H9 (cell line): ENCODE measurements at places on chromosomes 12 and 14.

GRCh38 chr14:91272341-91273272 is 28.1 kb upstream of the GPR68 start:
- DNase-seq, result no peak

DNA sequence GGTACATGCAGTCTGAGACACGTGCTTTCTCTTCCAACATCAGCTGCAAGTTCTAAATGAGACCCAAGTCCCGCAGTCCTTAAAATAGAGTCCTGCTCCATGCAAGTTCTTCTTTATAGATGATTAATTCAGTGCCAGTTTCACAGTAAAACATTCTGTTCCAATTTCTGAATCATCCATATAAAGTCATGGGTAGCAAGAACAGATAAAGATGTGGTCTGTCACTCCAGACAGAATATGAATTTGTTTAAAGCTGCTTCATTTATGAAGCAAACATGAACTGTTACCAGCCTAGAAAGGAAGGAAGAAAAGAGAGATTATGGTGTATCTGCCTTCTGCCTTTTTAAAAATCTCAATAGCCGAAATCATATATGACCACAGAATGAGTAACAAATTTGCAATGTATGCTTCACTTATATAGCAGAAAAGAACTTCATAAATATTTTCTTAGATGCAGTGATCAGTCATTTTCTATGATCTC is 83.3 kb downstream of the KITLG start:
- no peak for DNase-seq

DNA sequence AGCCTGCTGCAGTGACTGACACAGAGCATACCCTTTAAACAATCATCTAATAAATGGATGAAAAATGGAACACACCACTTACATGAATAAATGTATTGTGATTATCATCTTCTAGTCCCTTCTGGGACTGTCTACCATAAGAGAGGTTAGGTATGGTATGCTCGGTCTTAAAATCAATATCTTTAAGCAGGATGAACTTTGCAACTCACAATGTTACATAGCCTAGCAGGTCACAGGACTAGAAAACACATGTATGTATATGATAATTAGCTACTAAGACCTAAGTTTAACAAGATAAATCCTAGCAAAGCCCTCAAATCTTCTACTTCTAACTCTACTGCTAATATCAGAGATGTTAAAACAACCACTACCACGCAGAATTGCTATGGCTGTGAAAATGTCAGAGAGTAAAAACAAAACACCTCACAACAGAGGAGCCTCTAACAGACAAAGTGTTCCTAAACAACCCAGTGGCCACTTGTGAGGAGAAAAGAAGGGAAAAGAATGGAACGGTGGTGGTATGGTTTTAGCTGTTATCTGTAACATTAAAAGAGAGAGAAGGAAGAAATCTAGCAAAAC is 139.4 kb downstream of the STXBP6 start:
- no peak for DNase-seq

GRCh38 chr12:87518481-87518880 is 510.7 kb downstream of the C12orf50 start:
- no peak for DNase-seq

- no peak for DNase-seq
These were observed 8.1 kb downstream of the AVIL start for GRCh38 chr12:57810450-57810849.

GRCh38 chr12:67425394-67425793 is 156.2 kb downstream of the CAND1 start:
- no peak for DNase-seq

DNA sequence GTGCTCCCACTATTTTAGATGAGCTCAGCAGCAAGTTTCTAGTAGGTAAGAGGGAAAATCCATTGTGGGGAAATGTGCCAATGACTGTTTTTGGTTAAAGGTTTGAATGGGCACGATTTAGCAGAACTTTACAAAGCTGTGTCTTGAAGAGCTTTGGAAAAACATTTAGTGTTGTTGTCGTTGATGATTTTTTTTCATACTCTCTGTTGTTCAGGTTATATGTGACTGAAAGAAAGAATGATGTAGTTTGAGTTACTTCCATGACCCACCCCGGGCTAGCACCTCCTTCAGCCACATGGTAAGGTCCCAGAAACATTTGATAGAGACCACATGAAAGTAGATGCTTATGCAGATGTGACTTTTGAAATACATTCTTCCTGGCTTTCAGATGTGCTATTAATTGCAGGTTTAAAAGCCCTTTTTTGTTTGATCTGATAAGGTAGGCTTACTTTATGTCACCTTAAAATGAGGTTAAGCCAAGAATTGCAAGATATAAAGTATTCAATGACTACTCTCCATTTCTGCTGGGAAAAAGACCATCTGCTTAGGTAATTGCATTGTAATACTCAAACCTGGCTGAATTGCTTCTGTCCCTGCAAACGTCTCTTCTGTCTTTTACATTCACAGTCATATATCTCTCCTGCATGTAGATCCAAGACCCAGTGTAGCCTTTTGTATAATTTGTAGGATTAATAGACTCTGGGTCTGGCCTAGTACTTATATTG is 250.6 kb downstream of the RGS6 start:
- no peak for DNase-seq
